ENCODE measurements at places on chromosomes 3 and 15. TPM values are rescaled to one million over a fixed set of nuclear protein-coding genes. Genes with fewer than 3 reads are reported as not detected.

The MYO5C gene
- 18.2 TPM for total RNA-seq

The ISL2 gene
- 5.3 TPM for total RNA-seq

The TRAIP gene
- total RNA-seq: 2.5 TPM

DNA sequence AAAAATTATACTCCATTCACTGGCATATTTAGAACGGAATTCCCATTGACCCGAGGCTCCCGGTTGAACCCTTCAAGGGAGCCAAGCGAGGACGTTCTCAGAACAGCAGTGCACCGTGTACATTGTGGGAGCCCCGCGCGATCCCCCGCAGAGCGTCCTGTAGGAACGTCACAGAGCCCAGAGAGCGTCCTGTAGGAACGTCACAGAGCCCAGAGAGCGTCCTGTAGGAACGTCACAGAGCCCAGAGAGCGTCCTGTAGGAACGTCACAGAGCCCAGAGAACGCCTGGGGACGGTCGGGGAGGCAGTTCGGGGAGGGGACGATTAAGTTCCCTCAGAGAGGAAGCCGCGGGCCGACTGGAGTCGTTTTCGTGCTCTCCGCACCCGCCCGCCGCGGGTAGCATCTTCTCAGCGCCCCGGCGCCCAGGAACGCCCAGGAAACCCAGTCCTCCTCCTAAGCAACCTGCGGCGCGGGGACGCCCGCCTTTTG is 506 bp upstream of the ATP1B3 start:
- no peak for DNase-seq

DNA sequence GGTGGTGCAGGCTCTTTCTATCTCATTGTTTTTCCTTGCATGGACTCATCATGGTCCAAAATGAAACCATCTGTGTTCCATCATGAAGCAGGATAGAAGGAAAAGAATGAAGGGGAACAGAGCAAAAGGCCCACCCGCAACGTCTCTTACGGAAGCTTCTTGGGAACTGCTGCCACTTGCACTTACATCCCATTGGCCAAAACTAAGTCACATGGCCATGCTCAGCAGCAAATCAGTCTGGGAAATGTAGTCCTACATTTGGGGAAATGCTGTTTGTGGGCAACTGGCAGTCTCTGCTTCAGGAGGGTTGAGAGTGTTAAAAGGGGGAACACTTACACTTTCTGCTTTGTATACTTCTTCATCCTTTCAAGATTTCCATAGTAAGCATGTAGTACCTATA is 191.6 kb downstream of the SV2B start:
- no peak for DNase-seq

Data from hepatocyte (in vitro differentiated cells).